ENCODE measurements at places on chromosomes 4 and X.

DNA sequence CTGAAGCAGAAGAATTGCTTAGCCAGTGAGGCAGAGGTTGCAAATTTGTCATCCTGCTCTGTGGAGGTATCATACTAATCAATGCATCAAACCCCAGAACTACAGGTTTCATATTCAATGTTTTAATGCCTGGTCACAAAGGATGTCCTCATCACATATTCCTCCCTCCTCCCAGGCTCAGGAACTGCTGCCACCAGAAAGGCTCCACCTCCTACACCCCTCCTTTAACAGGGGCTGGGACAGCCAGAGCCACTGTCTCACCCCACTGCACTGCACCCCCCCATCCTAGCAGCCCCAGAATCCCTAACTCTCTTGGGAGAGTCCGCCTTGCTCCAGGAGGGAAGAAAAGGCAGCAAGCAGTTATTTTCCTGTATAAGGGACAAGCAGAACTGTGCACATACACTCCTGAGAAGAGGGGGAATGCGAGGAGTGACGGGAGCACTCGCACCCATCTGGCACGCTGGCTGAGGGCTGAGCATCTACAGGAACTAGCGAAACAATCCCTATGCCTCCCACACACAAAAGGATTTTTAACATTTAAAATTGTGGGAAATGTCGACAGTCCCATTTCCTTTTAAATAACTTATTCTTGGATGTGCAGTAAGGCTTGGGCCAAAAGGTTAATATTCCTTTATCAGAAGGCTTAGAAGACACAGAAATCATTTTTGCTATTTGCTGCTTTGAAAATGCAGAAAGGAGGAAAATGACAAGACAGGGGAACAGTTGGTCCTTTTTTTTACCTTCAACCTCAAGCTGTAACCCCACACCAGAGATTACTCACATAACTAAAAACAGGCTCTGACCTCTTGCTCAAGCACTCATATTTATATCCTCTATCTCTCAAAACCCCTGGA lies 27.8 kb downstream of the CD99L2 start:
- no peak for DNase-seq

DNA sequence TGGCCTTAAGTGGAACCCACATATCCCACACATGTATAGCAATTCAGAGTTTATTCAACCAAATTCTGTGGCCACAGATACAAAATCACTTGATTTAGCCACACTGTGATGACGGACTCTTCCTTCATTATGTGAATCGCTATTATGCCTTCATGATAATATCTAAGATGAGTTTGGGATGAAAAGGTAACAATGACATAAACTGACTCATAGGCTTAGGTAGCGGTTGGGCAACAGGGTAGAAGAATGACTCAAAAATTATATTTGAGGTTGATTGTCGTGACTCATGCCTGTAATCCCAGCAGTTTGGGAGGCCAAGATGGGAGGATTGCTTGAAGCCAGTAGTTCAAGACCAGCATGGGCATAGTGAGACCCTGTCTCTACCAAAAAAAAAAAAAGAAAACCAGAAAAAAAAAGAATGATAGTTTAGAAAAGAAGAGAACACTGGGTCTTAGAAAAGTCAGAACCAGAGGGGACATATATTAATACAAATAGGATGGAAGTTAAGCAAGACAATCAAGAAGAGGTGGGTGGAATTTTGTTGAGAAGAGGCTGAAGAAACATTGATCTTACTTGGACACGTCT lies 70.4 kb upstream of the USP9X start:
- no peak for DNase-seq

DNA sequence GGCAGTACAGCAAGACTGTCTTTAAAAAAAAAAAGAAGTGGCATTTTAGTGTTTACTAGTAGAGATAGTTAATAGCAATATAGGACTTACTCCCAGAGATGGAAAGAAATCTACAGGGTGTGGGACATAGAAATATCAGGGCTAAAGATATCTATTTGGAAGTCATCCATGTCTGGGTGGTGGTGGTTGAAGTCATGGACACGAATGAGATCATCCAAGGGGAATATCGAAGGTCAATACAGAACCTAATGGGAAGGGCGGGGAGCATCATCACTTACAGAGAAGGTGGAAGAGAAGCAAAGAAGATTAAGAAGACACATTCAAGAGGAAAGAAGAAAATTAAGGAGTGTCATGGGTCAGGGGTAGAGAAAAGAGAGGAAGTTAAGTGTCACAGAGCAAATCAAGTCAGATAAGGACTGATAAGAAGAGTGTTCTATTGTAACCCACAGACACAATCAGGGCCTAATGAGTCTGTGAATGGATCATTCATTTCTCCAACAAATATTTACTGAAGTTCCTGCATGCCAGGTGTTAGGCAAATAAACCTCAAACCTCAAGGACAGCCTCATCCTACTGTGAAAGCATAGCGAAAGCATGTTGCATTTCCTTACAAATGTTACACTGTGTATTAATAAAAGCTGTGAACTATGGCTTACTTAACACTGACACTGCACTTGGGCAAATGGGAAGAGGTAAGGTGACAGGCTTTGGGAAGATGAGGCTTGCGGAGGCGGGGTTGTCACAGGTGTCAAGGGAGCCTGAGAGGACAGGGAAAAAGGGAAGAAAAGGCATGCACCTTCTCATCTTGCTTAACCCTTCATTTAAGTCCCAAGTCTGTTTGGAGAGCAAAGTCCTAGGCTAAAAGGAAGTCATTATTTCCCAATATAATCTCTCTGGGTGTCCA lies 65.3 kb downstream of the ELOVL6 start:
- DNase-seq, result no peak

DNA sequence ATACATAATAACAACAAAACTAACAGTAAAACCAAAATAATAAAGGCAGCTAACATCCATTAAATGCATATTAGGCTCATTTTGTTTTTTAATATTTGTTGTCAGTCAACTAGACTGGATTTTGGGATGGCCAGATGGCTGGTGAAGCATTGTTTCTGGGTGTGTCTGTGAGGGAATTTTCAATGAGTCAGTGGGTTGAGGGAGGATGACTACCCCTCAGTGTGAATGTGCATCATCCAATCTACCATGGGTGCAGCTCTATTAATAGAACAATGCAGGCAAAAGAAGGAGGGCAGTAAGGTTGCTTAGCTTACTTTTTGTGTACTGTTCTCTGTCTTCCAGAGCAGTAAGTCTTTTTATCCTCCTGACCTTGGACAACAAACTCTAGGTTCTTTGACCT lies 484.2 kb upstream of the HS3ST1 start:
- no peak for DNase-seq

DNA sequence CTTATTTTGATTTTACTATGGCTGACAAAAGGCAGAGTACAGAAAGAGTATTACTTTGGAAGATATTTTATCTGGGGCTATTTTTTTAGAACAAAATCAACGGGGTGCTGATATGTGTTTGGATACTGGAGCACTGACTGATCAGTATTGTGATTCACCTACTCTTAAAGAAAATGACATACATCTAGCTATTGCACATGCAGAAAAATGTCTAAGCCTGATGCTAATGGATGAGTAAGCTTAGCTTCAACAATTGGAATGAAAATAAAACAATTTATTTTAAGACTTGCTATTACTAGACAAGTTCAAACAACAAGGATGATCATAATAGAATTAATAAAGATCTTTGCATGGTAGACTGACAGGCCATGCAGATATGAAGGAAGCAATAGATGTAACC lies 262.0 kb downstream of the PPP1R2C start:
- no peak for DNase-seq

- no peak for DNase-seq
Measured at GRCh38 chr4:12200226-12200625, 771.5 kb upstream of the HS3ST1 start.

GRCh38 chrX:916230-916599 lies 285.6 kb downstream of the SHOX start:
- DNase-seq, result no peak

- no peak for DNase-seq
Measured at GRCh38 chr4:152434011-152434410, 101.9 kb downstream of the FBXW7 start.

- no peak for DNase-seq
Measured at GRCh38 chrX:131046596-131046995, 11.6 kb upstream of the ARHGAP36 start.

DNA sequence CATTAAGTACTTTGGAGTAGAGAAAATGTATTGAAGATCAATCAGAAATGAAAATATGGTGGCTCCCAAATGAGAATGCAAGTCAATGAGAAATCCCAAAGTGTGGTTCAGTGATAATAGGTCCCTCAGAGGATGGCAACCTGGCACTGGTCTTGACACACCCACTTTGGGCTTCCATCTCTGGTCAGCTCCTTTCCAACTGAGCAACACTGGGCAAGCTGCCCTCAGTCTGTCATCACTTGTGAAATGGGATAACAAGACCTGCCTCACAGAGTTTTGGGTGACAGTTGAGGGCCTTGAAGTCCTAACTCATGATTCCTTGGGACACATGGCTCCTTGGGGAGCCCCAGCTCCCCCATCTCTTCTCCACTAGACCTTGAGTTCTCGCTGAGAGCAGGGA lies 29.0 kb upstream of the MAMLD1 start:
- no peak for DNase-seq

GRCh38 chrX:48476919-48477318 lies 920 bp downstream of the FTSJ1 start:
- no peak for DNase-seq

Data from SHP77 (cell line).